ENCODE measurements at places on chromosomes 7 and 10.

- DNase-seq, result no peak
These were observed 127.1 kb downstream of the GATA3 start for GRCh38 chr10:8181496-8182157.

DNA sequence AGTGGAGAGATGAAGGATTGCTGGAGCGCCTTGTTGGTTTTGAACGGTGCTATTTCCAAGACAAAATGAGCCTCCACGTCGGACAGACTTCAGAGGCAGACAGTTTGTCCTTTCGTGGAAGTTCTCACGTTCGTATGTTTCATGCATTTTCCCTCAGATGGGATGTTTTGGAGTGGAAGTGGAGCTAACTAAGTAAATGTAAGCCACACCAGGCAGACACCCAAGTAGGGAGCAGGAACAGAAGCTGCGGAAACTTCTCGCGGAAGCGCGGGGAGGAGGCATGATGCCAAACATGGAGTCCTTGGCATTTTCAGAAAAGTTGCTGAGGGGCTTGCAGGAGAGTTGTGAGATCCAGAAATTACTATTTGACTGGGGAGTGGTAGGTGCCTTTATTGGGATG, 145.6 kb upstream of the PRR15 start:
- no peak for DNase-seq

DNA sequence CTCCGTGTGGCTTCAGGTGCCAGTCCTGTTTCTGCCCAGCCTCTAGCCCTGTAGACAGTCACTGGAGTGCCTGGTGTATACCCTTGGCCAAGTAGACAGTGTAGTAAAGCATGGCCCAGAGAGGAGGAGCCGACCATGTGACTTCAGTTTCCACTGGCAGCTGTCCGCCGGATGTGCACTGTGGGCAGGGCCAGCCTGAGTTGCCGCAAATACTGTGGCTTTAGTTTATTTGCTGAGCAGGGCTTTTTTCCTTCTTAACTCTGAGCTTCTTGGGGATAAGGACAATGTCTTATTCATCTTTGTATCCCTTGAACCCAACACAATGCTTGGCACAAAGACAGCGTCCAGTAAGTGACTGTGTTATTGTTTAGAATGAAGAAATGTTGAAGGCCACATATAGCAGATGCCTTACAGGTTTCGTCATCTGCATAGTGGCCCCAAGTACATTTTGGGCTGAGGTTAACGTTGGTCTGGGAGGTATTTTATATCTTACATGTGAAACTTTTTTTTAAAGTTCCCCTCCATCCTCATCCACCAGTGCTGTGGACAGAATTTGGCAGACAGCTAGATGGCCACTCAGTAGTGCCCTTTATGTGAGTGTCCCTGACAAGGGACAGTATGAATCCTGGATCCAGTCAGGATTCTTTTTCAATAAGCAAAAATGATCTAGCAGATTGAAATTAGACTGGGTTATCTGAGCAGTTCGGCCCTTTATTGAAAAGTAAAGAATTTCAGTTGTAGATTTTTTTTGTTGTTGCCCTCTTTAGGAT, 40.6 kb downstream of the CYP17A1 start:
- DNase-seq, result peak; percentile 44

DNA sequence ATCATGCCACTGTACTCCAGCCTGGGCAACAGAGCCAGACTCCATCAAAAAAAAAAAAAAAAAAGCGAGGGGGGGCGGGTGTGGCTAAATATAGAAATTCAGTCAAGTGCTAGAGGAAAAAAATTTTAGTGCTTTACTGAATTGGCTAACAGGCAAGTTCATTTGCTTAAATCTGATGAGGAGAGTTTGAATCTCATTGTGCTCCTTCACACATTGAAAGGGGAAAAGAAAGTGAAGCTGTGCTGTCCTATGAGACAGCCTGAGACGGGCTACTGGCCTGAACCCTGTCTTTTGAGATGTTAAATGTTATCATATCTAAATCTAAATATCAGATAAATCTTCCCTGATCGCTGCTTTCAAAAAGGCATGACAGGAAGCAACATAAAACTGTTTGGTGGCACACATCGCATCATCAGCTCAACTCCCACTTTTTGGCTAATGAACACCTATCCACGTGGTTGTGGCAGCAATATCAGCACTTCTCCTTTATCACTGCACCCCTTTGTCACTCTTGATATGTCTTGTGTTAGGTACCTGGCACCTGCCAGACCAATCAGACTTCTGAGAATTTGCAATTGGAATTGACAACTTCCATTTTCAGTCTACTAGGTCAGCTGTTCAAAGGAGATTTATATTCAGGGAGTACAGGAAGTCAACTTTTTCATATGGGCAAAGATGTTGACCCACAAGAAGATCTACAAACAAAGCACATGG, 14.0 kb upstream of the IFIT1B start:
- DNase-seq, result no peak
